H1 (cell line): ENCODE measurements at places on chromosomes 13 and 19. TPM values are rescaled to one million over a fixed set of nuclear protein-coding genes. Genes with fewer than 3 reads are reported as not detected.

The ATP8A2 gene
- total RNA-seq: 8.3 and 8.4 TPM in 2 replicates

GRCh38 chr13:34869696-34870095, 72.4 kb upstream of the NBEA start:
- DNase-seq: no peak

GRCh38 chr13:44157606-44158005, 216.0 kb upstream of the SERP2 start:
- no peak for DNase-seq

The DENND1C gene
- 3.7 and 4.0 TPM in 2 replicates for total RNA-seq

DNA sequence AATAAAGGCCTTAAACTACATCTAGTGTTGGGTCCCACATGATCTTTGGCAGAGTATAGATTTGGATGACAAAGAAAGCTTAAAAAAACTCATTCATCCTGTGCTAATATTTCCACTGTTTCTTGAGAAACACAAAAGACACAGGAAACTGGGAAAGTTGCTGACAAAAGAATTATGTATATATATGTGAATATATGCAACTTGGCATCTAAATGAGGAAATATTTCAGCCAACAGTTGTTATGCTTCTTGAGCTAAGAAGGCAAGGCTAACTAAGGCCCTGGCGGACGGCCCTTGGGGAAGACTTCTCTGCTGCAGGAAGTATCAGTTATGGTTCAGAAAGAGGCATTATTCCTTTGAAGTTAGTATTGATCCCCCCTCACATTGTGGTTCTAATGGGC, 491.8 kb downstream of the DIAPH3 start:
- DNase-seq: no peak

GRCh38 chr19:6745965-6746364, 6.5 kb downstream of the TRIP10 start:
- no peak for DNase-seq

- DNase-seq: no peak
Measured at GRCh38 chr19:2815923-2816322, 3.7 kb upstream of the ZNF554 start.

The MEIOSIN gene
- not detected in 2 replicates for total RNA-seq

The ZNF541 gene
- 0.50 TPM in 1 of 2 replicates, not detected in the other for total RNA-seq
